Hematopoietic multipotent progenitor cell treated with erythropoietin and hydrocortisone succinate and interleukin-3 and kit ligand, for 15 days (in vitro differentiated cells): ENCODE measurements at places on chromosomes 7 and 10.

DNA sequence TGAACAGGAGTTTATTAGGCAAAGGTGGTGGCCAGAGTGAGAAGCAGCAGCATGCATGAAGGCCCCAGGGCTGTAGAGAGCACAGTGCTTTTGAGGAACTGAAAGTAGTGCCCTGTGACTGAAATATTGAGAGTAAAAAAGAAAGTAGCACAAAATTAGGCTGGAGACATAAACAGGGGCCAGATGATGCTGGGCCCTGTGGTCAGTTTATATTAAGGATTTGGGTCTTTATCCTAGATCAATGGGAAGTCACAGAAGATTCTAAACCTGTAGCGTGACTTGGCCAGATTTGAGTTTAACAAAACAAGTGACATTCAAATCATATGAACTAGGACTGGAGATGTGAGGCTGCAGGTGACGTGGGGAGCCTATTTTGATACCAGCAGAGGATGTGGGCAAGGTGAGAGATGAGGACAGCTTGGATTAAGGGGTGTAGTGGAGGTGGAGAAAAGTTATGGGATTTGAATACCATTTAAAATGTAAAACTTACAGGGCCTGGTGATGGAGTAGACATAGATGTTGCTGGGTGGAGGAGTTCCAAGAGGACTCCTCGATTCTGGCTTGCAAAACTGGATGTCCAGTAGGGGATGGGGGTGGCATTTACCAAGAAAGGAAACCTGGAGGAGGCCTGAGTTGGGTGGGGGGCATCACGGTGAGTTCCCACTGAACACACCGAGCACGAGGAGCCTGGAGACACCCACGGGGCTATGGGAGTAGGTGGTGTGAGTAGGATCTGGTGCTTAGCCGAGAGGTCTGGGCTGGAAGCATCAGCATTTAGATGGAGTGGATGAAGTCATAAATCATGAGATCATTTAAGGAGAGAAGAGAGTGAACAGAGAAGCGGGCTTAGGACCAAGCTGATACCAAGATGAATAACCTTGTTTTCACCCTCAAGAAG is 52.8 kb downstream of the HHEX start:
- no peak for DNase-seq

GRCh38 chr7:16135658-16136057 is 285.7 kb downstream of the CRPPA start:
- no peak for DNase-seq

DNA sequence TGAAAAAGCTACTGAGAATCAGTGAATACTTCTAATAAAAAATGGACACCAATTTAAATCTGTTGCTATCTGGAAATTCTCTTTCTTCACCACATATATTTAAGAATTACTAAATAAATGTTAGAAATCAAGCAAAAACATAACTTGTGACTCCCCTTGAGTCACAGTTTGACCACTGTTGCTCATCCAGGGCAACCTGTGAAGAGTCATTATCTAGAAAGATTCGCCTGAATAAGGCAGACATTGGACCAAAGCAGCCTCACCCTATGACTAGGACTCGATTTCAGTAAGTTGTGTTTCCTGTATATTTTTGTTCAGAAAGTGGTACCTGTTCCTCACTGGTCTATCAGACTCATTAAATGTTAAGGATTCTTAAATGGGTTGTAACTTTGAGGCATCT is 572.4 kb downstream of the ATRNL1 start:
- no peak for DNase-seq

DNA sequence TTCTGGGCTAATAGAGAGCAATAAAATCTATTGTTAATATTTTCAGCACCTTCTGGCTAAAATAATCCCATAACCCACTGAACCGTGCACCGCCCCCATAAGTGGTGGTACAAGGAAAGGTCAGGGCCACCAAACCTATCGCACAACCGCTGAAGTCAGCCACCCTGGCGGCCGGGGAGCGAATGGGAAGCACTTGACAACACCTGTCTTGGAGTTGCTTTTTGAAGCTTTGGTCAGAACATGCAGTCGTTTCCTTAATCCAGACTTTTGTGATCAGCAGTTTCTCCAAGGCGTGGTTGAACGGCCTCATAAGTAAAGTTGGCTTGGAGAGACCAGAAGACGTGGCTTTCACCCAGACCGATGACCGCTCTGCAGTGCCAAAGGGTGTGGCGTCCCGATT is 97.4 kb downstream of the DNAJB6 start:
- no peak for DNase-seq

- no peak for DNase-seq
Observed at GRCh38 chr7:104252409-104253134, 44.8 kb upstream of the ORC5 start.

DNA sequence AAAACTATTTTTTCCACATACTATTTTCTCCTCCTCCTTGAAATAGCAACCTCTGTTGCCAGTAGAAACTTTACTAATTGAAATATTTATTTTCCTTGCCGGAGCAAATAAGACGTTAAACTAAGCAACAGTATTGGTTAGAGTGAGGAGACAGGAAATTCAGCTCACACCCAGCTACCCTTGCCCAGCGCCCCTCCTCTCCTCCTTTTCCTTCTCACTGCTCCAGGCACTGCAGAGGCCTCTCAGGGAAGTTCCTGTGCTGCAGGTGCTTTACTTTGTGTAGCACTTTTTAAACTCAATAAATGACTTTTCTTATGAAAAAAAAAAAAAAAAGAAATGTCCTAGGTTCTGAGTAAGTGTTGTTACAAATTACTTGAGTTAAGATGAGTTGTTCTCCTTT is 134.0 kb downstream of the SEMA3E start:
- DNase-seq, result no peak

DNA sequence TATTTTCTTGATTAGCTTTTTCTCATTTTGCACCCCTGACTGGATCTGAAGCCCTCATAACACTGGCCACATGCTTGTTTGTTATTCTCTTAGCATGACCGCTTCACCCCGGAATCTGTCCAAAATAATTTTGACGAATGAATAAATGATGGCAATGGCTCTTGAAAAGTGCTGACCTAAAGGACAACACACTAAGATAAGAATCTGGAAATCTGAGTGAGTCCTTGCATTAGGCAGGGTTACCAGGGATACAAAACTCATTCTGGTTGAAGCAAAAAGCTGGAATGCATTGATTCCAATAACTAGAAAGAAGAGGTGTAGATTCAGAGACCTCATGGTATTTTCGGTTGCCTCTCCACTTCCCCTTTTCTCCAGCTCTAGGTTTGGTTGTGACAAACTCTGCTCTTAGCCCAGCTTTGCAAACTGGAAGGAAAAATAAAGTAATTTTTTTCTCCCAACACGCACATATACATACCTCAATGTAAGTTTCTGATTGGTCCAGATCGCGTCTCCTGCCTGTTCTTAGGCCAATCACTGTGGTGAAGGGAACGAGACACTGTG is 157.4 kb downstream of the SKIDA1 start:
- DNase-seq, result no peak

GRCh38 chr7:132541656-132542055 is 34.6 kb downstream of the PLXNA4 start:
- no peak for DNase-seq

GRCh38 chr10:1661859-1662437 is 75.4 kb downstream of the ADARB2 start:
- no peak for DNase-seq

DNA sequence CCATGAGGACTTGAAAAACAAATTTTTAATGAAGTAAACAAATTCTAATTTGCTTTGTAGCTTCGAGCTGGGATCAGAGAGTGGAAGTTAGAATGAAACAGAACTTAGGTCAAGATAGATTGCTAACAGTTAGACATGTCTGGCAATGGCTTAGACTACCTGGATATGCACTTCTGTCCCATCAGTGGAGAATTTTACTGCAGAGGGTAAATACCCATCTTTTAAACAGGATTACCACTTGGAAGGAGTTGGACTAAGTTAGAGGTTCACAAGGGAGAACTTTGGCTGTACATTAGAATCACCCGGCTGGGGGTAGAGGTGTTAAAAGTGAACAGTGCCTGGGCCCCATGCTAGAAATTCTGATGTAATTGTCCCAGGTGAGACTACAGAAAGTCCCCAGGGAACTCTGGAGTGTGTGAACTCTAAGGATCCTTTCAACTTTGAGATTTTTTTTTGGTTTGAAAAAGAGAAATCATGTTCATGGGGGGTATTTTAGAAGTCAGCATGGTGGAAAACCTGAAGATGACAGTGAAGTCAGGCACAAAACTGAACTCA is 35.5 kb downstream of the ENTPD1 start:
- DNase-seq, result no peak

GRCh38 chr10:5643346-5644067 is 22.9 kb downstream of the ASB13 start:
- DNase-seq, result no peak

- no peak for DNase-seq
Observed at GRCh38 chr7:99531354-99531765, 20.6 kb downstream of the FAM200A start.
